SK-N-MC (cell line): ENCODE measurements at places on chromosomes 1 and 21.

DNA sequence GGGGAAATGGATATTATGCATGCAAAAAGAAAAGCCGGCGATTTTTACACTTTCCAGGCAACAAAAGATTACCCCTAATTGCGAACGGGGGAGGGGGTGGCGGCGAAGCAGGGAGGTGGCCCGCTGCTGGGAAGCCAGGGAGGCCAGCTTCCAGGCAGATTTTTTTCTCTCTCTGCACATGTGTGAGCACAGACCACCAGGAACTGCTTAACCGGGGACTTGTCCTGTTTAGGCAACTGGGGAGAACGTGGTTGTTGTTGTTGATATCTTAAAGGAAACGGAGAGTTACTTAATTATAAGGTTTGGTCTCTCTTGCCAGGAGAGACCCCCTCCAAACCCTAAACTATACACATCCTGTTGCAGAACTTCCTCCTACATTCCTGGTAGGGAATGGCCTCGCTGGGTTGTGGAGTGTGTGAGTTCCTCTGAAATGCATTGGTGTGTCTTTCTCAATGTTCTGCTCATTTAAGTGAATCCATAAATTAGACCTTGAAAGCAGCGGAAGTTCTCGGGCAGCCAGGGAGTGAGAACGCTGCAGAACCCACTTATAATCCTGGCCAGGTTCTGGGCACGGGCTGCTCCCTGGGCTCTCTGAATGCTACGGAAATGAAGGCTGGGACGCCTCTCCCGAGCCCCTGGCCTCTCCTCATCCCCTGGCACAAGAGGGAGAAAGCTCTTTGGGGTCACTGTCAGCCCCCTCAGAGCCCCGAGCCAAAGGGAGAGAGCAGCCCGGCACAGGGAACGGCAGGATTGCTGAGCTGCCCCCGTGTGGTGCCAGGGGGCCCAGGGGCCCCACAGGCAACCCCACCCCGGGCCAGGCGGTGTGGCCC lies 250.0 kb downstream of the FOXD2 start:
- DNase-seq, result no peak

- DNase-seq, result no peak
Measured at GRCh38 chr1:108100148-108100547, 100.0 kb downstream of the SLC25A24 start.

GRCh38 chr1:171420810-171421209 lies 64.5 kb upstream of the PRRC2C start:
- no peak for DNase-seq

DNA sequence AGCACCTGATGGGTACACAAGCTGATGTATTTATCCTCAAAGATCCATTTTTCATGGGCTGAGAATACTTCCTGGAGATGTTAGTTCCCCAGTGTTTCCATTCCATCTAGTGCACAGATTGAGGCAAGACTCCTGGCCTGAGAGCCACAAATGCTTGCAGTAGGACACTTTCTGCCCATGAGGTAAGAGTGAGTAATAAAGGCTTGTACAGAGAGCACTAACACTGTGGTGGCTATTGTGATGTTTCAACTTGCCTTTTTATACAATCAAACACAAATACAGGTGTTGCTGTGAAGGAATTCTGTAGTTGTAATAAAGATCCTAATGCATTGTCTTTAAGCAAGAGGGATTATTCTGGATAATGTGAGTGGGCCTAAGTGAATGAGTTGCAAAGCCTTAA lies 186.1 kb upstream of the ADAMTS5 start:
- DNase-seq, result no peak

GRCh38 chr1:1364266-1364665 lies 5.9 kb upstream of the MXRA8 start:
- DNase-seq, result no peak

GRCh38 chr1:152481869-152482664 lies 28.5 kb upstream of the LCE5A start:
- DNase-seq, result no peak

- no peak for DNase-seq
Measured at GRCh38 chr1:184329962-184330868, 56.6 kb upstream of the C1orf21 start.

DNA sequence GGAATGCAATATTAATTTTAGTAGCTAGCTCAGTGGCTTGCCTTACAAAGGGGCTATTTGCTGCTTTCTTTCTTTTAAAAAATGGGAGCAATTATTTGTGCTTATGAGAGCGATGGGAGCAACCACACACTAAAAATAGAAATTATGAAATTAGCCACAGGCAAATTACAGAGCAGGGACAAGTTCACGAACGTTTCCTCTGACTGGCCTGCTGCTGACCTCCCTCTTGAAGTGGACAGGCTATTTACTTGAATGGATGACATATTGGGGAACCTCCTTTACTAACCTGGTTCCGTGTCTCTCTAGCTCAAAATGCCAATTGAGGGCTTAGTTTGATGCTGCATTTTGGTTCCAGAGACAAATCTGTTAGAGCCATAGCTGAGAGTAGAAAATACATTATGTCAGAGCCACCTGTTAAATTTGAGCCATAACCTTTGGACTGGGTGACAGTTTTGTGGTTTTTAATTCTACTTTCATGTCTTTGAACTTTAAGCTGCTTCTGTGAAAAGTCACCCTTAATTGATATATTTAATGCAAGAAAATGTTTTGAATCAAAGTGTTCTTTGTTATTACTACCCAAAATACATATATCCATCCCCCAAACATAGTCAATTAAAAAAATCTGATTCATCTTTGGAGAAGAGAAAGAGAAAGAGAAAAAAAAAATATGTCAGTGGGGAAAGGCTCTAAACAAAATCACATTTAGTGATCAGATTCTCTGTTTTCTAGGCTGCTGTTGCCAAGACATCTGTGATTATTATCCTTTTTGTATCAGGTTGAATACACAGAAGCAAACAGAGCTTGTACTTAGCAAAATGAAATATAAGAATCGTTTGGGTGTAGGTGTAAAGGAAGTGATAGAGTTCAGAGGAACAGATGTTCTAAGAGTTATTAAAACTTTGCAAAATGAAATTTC lies 351.9 kb downstream of the ADGRL2 start:
- DNase-seq, result no peak

- DNase-seq, result no peak
Measured at GRCh38 chr1:38733761-38734160, 125.8 kb downstream of the RRAGC start.

GRCh38 chr21:22961258-22961657 lies 1963.0 kb downstream of the NCAM2 start:
- no peak for DNase-seq

- no peak for DNase-seq
Measured at GRCh38 chr21:36966066-36966820, at the start of gene HLCS. HLCS (minus strand) TSS chr21:36966669; CDS start chr21:36966638, 31 bp downstream.

GRCh38 chr21:30615199-30615598 lies 1.0 kb upstream of the KRTAP20-1 start:
- DNase-seq, result no peak

DNA sequence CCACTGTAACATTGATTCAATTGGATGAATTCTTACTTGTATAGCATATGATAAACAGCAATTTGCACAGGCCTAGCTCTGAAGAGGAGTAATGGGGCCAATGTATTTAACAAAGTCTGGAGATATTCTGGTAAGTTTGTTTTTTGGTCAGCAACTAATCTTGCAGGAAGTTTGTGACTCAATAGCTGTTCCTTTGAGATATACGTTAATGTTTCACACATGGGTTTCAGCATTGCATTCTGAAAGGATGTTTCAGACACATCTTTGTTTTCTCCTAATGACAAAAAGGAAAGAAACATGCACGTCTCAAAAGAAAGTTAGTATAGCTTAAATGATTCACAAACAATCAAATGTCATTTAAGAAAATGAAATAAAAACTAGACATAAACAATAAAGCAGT lies 49.0 kb downstream of the LTN1 start:
- DNase-seq, result no peak

GRCh38 chr1:100581096-100581705 lies 43.3 kb downstream of the GPR88 start:
- DNase-seq, result no peak

- no peak for DNase-seq
Measured at GRCh38 chr1:156641761-156642264, at the start of gene BCAN. BCAN (plus strand) TSS chr1:156642117; CDS start chr1:156646055, 3,938 bp downstream.

DNA sequence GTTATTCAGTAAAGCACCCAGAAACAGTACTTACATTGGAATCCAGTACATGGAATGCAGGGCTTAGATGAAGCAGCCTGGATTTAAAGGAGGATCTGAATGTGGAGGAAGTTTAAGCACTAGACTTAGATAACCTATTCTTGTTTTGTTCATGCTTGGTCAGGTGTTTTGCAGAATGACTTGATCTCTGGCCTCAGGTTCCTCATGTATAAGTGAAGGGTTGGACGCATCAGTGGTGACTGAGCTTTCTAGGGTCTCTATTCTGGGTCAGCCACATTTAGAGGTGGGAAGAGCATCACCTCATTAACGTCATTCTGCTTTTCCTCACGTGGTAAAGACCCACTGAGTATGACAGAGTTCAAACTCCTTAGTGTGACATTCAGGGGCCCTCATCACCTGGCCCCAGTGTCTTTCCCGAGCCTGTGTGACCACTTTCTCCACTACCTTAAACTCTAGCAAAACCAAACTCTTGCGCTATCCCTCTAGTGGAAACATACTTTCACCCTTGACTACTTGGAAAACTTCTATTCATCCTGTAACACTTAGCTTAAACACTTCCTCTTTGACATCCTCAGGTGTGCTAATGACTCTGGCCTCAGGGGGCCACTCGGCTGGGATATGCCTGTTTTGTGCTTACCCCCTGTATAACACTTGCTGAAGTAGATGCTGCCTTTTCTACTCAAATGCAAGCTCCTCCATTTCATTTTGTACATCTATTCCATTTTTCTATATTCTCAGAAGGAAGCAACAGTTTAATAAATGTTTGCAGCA lies 871 bp upstream of the ERICH3 start:
- DNase-seq, result no peak

DNA sequence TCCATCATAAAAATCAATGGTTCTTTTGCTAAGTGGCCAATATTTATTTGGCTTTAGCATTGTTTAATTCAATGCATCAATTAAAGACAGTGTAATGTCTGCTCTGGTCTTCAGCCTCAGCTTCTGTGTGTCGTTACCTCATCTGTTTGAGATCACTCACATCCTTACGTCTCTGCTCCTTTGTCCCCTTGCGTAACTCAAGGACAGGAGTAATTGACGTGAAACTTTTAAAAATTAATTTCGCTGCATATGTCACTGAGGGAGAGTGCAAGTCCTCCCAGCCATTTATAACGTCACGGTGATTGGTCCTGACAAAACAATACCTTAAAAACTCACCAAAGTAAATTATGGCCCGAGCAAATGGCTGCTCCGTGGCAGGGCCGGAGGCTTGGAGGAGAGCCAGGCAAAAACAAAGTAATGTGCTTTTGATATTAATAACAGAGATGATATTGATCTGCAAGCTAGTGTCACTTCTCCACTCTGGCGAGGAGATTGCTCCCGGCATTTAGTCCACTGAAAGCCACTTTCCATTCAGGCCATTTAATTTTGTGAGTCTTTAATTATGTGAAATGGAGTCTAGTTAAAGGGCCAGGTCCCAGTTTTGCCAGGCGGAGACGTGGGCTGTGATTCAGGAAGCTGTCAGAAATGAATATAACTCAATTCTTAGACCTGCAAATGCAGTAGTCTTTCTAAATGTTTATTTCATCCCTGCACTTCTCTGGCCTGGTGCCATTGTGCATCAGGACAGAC lies 150.9 kb upstream of the POU3F1 start:
- no peak for DNase-seq

DNA sequence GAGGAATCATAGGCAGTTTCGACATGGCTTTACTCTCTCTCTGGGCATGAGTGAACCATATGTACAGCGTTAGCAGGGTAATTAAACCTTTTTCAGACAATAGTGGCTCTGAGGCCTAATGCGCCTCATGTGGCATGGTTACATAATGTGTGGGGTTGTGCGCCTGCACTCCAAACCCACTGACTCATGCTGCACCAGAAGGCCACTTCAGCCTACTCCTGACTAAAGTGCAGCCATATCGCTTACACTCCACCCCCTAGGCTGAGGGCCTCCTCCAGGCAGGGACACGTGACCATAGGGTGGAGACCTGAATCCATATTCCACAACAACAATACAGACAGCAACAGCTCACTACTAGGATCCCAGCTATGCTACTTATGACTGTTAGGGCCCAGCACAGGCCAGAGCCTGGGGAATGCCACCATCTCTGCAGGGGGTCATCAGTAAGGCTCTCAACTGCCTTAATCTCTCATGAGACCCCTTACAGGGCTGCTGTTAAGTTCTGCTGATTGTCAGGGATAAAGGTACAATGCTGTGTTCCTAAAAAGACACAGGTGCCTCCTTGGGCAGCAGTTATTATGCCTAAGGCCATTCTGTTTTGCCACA lies 13.4 kb upstream of the ODF2L start:
- DNase-seq, result no peak

- DNase-seq, result no peak
Measured at GRCh38 chr1:168220470-168220871, 5.3 kb upstream of the SFT2D2 start.

DNA sequence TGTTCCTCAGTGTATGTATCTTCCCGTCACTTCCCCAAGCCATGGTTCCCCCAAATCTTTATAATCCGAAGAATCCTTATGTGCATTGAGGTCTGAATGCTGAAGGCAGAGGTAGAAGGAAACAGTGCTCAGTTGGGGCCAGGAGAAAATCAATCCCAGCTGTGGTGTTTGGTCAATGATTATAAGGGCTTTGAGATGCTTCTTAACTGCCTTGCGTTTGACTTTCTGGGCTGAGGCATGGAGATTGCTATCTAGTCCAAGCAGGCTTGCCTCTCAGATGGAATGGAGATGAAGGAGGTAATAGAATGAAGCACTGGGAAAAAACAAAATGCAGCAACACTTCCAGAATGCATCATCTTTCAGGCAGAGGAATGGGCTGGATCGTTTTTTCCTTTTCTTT lies 3.6 kb upstream of the MAP1LC3C start:
- DNase-seq, result no peak

DNA sequence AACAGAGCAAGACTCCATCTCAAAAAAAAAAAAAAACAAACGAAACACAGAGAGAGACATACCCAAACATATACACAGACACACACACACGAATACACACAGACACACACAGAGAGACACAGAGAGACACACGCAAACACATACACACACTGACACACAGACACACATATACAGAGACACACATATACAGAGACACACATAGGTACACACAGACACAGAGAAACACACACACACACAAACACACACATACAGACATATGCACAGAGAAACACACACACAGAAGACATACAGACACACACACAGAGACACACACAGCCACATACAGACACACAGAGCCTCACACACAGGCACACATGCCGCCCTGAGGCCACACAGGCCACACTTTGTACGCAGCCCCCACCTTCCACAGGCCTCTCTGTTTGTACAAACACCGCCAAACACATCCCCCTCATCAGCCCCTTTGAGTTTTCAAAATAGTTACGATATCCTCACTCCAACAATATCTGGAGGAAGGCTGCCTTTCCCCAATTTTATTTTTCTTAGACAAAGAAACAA lies 57.5 kb upstream of the ABCG1 start:
- no peak for DNase-seq

GRCh38 chr1:188169971-188170370 lies 1341.2 kb downstream of the PLA2G4A start:
- no peak for DNase-seq

GRCh38 chr1:27161594-27161993 lies 6.7 kb upstream of the SLC9A1 start:
- DNase-seq, result no peak

- DNase-seq, result no peak
Measured at GRCh38 chr1:150561974-150562445, 12.8 kb downstream of the ADAMTSL4 start.
